ENCODE measurements at places on chromosomes 13 and 19.
A peak's percentile ranks its signal among the peaks of the same experiment; 100 is the strongest.

DNA sequence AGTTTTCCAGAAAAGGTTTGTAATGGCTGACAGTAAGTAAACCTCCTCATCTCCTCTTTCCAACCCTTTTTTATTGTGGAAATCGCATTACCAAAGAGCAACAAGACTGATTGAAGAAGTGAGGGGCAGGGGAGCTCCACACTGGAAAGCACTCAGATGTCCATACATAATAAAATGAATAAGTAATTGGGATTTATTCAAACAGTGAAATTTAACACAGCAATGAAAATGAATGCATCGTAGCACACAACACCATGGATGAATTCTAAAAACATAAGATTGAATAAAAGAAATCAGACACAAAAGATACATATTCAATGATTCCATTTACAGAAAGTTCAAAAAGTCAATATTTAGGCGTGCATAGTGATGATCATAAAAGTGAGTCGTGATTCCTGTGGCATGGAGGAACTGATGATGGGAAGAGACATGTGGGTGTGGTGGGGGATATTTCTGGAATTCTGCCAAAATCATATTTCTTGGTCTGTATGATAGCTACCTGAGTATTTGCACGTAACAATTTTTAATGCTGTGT, 18.8 kb downstream of the FAM216B start:
- no peak for DNase-seq

DNA sequence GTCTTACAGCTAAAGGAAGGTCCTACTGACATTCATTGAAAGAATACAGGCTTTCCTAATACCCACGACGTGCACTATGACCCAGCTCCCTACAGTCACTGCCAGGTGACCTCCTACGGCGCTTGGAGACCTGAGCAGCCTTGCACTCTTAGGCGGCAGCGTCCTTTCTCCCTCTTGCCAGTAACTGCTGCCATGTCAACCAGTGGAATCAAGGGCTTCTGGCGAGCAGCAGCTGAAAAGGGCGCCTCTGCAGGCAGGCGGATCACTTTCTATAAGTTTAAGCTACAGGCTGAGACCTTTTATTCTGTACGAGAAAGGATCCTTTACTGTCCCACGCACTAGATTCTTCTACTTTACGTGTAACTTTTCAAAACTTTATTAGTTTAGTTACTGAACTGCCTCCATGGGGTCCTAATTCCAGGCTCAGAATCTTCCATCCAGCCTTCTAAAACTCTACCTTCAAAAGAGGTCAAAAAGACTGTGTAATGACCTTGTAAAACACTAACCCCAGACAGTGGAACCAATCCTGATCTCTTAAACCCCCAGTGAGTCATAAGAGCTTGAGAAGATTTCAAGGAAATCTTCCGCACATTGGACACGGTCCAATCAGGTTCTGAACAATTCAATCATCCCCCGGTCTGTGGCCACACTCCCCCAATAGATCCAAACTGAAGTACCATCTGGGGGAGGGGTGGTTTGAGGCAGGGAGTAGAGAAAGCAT, 1.9 kb downstream of the KCTD12 start:
- DNase-seq, result peak; percentile 59

- DNase-seq, result peak; percentile 38
Measured at GRCh38 chr19:44848036-44848811, 2.1 kb downstream of the NECTIN2 start.

DNA sequence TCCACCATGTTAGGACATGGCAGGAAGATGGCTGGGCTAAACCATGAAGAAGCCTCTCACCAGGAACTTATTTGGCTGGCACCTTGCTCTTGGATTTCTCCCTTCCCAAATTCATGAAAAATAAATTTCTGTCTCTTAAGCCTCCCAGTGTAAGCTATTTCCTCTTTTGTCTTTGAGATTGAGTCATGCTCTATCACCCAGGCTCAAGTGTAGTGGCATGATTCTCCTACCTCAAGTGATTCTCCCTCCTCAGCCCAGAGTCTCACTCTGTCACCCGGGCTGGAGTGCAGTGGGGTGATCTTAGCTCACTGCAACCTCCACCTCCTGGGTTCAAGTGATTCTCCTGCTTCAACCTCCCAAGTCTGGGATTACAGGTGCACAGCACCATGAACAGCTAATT, 12.6 kb downstream of the ZNF888 start:
- DNase-seq, result no peak

- no peak for DNase-seq
Measured at GRCh38 chr19:13966684-13967128, 14.4 kb downstream of the DCAF15 start.

- peak; percentile 99 for DNase-seq
Measured at GRCh38 chr19:50025022-50025793, at the start of gene VRK3. Gene VRK3 (minus strand): TSS chr19:50025372. CDS start chr19:50016162, 9,210 bp downstream.

GRCh38 chr13:37429976-37430375, 168.6 kb downstream of the POSTN start:
- DNase-seq, result no peak

DNA sequence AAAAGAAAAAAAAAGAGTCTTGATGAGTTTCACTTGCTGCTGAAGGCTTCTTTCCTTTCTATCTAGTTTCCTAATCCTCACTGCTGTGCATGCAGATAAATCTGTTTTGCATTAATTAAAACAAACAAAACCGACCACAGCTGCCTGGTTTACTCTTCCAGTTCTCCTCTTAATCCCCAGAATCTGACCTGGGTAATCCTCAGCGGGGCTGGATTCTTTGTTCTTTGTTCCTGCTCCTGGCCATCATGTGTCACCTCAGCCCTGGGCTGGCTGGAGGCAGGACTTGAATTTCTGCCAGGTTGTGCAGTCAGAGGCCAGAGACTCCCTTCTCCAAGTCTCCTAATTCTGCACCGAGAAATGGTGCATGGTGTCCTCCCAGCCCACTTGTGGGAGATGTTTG, 52.2 kb upstream of the CYP4F8 start:
- DNase-seq, result no peak

- DNase-seq, result no peak
Measured at GRCh38 chr13:107721125-107721869, 494.0 kb downstream of the LIG4 start.

DNA sequence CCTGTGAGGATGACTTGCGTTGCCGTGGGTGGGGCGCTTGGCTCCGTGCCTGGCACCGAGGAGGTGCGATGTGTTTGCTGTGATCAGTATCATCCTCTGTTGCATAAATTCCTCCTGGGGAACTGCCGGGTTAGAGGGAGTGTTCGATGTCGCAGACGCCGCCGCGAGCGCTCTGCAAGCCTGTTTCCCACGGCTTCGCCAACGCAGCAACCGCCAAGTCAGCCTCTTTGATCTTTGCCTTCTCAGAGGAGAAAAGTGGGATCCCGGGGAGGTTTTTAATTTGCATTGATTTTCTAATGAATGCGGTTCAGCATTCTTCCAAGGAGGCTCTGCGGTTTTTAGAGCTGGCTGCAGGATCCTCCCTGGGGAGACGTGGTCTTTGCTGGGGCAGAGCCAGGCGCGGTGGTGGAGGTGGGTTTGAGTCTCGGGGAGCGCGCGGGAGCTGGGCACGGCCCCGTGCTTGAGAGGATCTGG, 7.6 kb downstream of the GPR32 start:
- peak; percentile 71 for DNase-seq

GRCh38 chr13:47019977-47020376, 123.1 kb upstream of the HTR2A start:
- DNase-seq, result no peak

DNA sequence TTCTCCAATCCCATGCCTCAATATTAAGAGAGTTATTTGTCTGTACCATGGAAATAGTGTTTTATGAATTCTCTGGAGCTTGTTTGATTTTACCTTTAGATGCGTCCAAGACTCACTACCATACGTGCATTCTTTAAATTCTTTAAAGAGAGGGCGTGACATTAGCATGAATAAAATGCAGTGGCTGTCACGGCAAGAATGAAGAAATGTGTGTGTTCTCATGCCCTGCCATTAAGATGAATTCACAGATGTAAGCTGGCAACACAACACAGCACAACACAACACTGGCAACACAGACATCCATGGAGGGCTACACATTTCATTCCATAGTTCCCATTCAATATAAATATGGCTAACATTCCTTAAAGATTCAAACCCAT, 213.4 kb downstream of the ENOX1 start:
- DNase-seq, result no peak

GRCh38 chr19:17282488-17283125, 906 bp downstream of the ANKLE1 start:
- peak; percentile 92 for DNase-seq

GRCh38 chr19:43901395-43902390, 33.4 kb downstream of the ZNF45 start:
- DNase-seq, result peak; percentile 79

- no peak for DNase-seq
Measured at GRCh38 chr13:78540058-78540457, 63.3 kb downstream of the POU4F1 start.

DNA sequence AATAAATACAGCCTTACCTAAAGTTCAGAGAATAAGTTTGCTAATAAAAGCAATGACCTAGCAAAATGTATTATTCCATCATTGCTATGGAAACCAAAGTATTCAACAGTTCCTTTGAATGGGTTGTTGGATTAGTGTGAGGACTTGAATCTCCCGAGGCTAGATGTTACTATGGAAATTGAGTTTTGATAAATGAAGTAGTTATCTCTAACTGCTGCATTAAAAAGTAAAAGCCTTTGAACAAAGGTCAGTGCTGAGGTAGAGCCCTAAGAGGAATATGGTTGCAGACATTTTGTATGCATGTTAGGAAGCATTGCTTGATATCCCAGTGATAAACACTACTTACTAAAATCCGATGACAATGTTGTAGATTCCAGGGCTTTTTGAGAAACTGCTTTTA, 6.2 kb downstream of the KLF5 start:
- DNase-seq, result no peak

- DNase-seq, result peak; percentile 94
Measured at GRCh38 chr19:862581-863314, 3.3 kb downstream of the CFD start.

DNA sequence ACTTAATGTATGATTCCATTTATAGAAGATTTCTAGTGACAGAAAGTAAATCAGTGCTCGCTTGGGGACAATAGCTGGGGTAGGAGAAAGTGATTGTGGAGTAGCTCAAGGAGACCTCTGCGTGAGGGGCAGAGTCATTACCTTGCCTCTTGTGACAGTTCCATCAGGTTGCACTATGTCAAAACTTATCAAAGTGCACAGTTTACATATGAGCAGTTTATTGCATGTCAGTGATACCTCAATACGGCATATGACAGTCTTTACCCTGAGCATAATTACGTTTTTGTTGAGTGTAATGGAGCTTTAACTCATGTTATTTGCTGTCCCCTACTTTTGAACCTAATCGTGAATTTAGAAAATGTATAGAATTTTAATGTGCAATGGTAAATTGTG, 15.0 kb downstream of the ARHGEF7 start:
- DNase-seq, result no peak

DNA sequence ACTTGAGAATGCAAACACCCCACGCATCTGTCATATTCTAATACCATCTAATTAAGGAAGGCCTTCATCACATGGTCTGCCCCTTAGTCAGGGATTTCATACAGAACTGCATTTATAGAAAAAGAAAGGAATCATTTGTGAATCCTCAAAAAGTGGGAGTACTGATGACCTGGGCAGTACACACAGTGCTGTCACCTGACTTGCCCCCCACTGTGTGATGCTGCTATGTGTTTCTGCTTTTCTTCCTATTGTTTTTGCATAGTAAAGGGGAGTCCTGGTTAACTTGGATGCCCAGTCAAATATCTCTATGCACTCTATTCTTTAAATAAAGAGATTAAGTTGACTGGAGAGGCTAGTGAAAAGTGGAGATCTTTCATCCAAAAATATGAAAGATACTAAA, 1921.2 kb upstream of the PRR20A start:
- DNase-seq, result peak; percentile 22

DNA sequence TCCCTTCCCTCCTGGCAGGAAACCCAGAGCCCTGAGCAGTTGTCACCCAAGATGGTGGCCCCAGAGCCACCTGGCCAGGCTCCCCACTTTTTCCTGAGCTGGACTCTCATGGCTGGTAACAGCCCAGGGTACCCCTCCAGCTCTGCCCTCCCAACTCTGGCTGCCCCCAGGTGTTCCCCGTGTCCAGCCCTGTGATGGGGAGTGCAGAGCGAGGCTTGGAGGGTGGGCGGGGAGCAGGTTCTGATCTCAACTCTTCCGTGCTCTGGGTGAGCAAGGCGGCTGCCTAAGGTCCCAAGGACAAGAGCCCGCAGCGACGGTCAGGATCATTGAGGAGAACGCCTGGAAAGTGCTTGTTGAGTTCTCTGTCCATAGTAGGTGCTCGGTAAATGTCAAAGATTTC, 54.7 kb upstream of the GAS6 start:
- peak; percentile 3 for DNase-seq
